ENCODE measurements at places on chromosomes 1 and 21.

GRCh38 chr1:22761821-22762220 lies 51.2 kb downstream of the EPHB2 start:
- H3K36me3 ChIP-seq: no peaks in the 10 kb centered on the region
- H3K27ac ChIP-seq: no peak overlapping the region
- no peak for DNase-seq

GRCh38 chr1:163090321-163090945 lies 21.3 kb downstream of the RGS4 start:
- no peaks in the 10 kb centered on the region for H3K27me3 ChIP-seq
- no peak for DNase-seq
- no peaks in the 10 kb centered on the region for H3K36me3 ChIP-seq

GRCh38 chr1:56374026-56374974 lies 205.1 kb downstream of the PLPP3 start:
- H3K4me1 ChIP-seq: no peaks in the 10 kb centered on the region
- H3K4me3 ChIP-seq: no peak overlapping the region

GRCh38 chr21:26806801-26807295 lies 38.4 kb downstream of the ADAMTS1 start:
- H3K36me3 ChIP-seq: no peaks in the 10 kb centered on the region
- H3K27me3 ChIP-seq: no peaks in the 10 kb centered on the region
- no peaks in the 10 kb centered on the region for H3K4me1 ChIP-seq
- H3K4me3 ChIP-seq: no peak overlapping the region
- no peak for DNase-seq

DNA sequence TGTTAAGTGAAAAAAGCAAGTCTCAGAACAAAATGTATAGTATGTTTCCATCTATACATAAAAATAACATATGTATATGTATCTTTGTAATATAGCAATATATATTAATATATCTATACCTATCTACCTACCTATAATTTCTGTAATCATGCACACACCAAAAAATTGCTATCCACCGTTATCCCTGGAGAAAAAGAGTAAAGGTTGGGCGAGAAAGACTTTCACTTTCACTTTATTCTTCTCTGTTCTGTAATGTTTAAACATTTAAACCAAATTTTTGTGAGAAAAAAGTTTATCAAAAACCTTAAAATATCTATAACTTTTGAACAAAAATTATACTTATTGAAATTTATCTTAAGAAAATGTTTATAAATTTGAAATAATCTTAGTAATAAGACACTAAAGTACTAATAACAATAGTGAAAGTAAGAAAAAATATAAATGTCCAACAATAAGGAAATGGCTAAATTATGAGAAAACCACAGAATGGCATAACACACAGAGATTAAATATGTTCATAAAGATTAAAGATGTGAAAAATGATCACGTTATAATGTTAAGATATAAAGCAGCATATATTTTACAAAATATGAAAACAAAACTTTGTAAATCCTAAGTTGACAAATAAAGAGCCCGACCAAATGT lies 74.0 kb upstream of the LRRC53 start:
- no peak overlapping the region for H3K27ac ChIP-seq
- DNase-seq: no peak
- H3K36me3 ChIP-seq: no peaks in the 10 kb centered on the region
- peak overlapping the region; percentile 50 for H3K4me3 ChIP-seq
- peaks cover 4% of the 10 kb centered on the region for H3K27me3 ChIP-seq
- no peaks in the 10 kb centered on the region for H3K4me1 ChIP-seq

All from activated naive CD4-positive, alpha-beta T cell treated with anti-CD3 and anti-CD28 coated beads, Interleukin-2, amount 10 ng/mL, durations not matched to agents 7 days and 5 days (primary cell).